ENCODE measurements at places on chromosomes 5 and 9. TPM values are rescaled to one million over a fixed set of nuclear protein-coding genes. Genes with fewer than 3 reads are reported as not detected.
A peak's percentile ranks its signal among the peaks of the same experiment; 100 is the strongest.

DNA sequence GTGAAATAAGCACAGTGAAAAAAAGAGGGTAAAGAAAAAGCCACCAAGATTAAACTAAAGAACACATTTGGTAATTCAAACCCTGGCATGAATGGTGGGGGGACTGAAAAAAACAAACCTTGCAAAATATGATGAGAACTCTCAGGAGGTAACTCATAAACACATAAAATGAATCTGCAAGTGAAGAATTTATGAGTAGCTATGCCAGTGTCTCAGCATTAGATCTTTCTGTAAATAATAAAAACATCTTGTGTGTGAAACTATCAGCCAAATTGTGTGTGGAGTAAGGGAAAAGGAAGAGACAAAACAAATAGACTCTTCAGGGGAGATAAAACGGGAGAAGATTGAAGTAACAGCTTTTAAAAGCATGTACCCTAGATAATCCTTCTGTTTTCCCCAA, 129.6 kb upstream of the SPEF2 start:
- no peaks in the 10 kb centered on the region for H3K36me3 ChIP-seq
- no peak overlapping the region for H3K27ac ChIP-seq
- H3K4me3 ChIP-seq = no peak overlapping the region
- 0 out of 2 replicates have a peak, but pooled peaks cover 2% of the 10 kb centered on the region for H3K27me3 ChIP-seq

DNA sequence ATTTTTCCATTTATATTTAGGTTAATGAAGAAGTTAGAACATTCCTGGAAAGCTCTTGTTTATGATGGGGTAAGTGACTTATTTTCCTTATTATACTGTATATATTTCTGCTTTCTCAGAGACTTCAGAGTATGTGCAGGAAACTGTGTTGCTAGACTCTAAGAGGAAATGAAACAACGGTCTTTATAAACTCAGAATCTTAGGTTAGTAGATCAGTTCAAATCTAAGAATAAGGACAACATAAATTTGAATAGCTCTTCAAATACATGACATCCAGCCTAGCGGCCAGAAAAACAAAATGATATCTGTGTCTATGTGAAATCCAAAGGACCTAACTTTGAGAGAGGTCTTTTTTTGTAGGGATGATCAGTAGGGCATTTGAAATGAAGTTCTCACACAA, 94.3 kb downstream of the PRKACG start:
- H3K4me3 ChIP-seq = no peak overlapping the region
- DNase-seq = no peak
- H3K36me3 ChIP-seq = no peaks in the 10 kb centered on the region
- H3K4me1 ChIP-seq = no peaks in the 10 kb centered on the region
- no peak overlapping the region for H3K27ac ChIP-seq

GRCh38 chr5:117295941-117296340, 721.3 kb upstream of the SEMA6A start:
- no peaks in the 10 kb centered on the region for H3K36me3 ChIP-seq
- DNase-seq = no peak
- no peak overlapping the region for H3K4me3 ChIP-seq
- no peak overlapping the region for H3K27ac ChIP-seq

DNA sequence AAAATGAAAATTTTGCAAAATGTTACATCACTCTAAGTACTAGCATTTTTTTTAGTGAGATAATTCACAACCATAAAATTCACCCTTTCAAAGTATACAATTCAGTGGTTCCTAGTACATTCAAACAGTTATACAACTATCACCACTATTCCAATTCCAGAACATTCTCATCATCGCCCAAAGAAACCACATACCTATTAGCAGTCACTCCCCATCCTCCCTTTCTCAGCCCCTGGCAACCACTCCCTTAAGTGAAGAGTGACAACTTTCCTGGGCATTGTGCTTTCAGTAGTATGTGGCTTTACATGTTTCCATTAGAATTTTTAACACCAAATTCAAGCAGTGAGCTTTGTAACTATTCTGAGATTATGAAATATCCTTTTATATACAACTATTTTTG, 81.4 kb downstream of the RASEF start:
- DNase-seq = no peak
- H3K27me3 ChIP-seq = no peaks in the 10 kb centered on the region
- H3K27ac ChIP-seq = peak overlapping the region; percentile 80
- no peak overlapping the region for H3K4me3 ChIP-seq

GRCh38 chr5:136810261-136810801, 445.0 kb upstream of the TRPC7 start:
- no peaks in the 10 kb centered on the region for H3K27me3 ChIP-seq
- no peaks in the 10 kb centered on the region for H3K36me3 ChIP-seq
- no peak overlapping the region for H3K4me3 ChIP-seq
- H3K4me1 ChIP-seq = no peaks in the 10 kb centered on the region

- no peak overlapping the region for H3K4me3 ChIP-seq
- H3K36me3 ChIP-seq = peaks cover 8% of the 10 kb centered on the region
- H3K27ac ChIP-seq = no peak overlapping the region
- no peaks in the 10 kb centered on the region for H3K27me3 ChIP-seq
- peak; percentile 66 for DNase-seq
These were observed 99.8 kb downstream of the PPARGC1B start for GRCh38 chr5:149829954-149830353.

GRCh38 chr5:14417276-14417730, 164.3 kb upstream of the OTULINL start:
- DNase-seq = no peak
- no peak overlapping the region for H3K27ac ChIP-seq
- H3K27me3 ChIP-seq = no peaks in the 10 kb centered on the region
- H3K4me3 ChIP-seq = no peak overlapping the region
- H3K4me1 ChIP-seq = no peaks in the 10 kb centered on the region

GRCh38 chr5:19676895-19677294, 311.1 kb downstream of the CDH18 start:
- H3K27ac ChIP-seq = no peak overlapping the region
- no peak overlapping the region for H3K4me3 ChIP-seq
- no peaks in the 10 kb centered on the region for H3K36me3 ChIP-seq
- no peaks in the 10 kb centered on the region for H3K4me1 ChIP-seq
- no peak for DNase-seq
- no peaks in the 10 kb centered on the region for H3K27me3 ChIP-seq

GRCh38 chr9:120212153-120212852, 367.7 kb downstream of the CDK5RAP2 start:
- H3K4me3 ChIP-seq = no peak overlapping the region
- H3K27ac ChIP-seq = no peak overlapping the region
- no peaks in the 10 kb centered on the region for H3K4me1 ChIP-seq

DNA sequence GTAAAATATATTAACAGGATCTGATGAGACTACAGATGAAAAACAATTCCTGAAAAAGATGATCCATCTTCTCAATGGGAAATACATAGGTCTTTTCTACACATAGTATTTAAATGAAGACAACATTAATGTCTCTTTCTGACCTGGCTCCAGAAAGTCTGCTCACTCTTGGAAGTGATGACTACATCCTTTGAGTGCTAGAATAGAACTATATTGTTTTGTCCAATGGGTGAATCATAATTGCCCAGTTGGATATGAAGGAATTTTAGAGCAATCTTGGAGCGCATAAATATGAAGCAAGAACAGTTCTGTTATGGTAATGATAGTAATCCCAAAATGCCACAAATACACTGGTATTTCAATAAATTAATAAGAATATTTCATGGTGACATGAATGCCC, 322.1 kb downstream of the DEPDC1B start:
- no peak overlapping the region for H3K27ac ChIP-seq
- H3K4me3 ChIP-seq = no peak overlapping the region
- no peak for DNase-seq
- peaks cover 5% of the 10 kb centered on the region for H3K4me1 ChIP-seq
- H3K36me3 ChIP-seq = no peaks in the 10 kb centered on the region

DNA sequence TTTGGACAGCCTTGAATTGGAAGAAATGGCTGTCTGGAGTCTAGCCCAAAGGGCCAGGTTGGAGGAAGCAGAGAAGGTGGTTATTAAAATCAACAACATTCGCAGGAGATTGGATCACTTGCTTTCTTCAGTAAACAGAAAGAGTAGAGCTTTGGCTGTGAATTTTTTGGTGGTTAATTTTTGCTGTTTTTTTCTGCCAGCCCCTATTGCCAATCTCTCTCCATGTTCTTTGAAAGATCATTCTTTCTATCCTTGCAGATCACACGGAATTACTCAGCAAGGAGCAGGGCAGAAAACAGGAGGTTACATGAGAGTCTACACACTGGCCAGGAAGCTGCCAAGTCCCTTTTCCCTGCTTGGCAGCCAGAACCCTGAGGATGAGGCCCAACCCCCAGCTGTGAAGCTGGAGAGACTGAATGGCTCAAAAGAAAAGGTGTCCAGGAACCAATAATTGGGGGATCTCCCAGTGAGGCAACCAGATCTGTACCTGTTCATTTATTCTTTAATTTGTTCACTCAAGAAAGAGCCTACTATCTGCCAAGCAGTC, 13.0 kb downstream of the GLRX start:
- peak overlapping the region; percentile 56 for H3K27ac ChIP-seq
- DNase-seq = no peak
- H3K36me3 ChIP-seq = no peaks in the 10 kb centered on the region
- H3K27me3 ChIP-seq = 0 out of 2 replicates have a peak, but pooled peaks cover 3% of the 10 kb centered on the region

GRCh38 chr5:53924392-53924791, 364.0 kb downstream of the NDUFS4 start:
- no peak for DNase-seq
- no peak overlapping the region for H3K4me3 ChIP-seq
- H3K36me3 ChIP-seq = no peaks in the 10 kb centered on the region
- no peaks in the 10 kb centered on the region for H3K27me3 ChIP-seq
- H3K27ac ChIP-seq = no peak overlapping the region

DNA sequence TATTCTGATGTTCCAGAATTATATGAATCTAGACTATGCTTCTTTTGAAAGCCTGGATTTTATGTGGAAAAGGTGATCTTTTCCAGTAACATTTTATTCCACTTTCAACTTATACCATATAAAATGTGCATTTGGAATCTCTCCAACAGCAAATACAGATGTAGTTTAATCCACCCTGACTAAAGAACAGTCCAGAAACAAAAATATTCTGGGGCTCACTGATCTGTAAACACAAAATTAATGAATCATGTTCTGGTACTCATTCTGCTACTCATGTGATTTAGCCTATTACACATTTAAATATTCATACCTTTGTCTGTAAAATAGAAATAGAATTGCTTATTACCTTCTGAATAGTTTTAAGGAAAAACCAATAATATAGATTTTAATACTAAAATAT, 125.8 kb downstream of the ARRDC3 start:
- no peak overlapping the region for H3K27ac ChIP-seq
- H3K4me1 ChIP-seq = no peaks in the 10 kb centered on the region
- H3K27me3 ChIP-seq = no peaks in the 10 kb centered on the region
- no peak overlapping the region for H3K4me3 ChIP-seq

GRCh38 chr9:72773570-72773969, 179.3 kb downstream of the ALDH1A1 start:
- H3K36me3 ChIP-seq = no peaks in the 10 kb centered on the region
- no peaks in the 10 kb centered on the region for H3K4me1 ChIP-seq
- no peak overlapping the region for H3K27ac ChIP-seq
- H3K27me3 ChIP-seq = no peaks in the 10 kb centered on the region

- H3K36me3 ChIP-seq = no peaks in the 10 kb centered on the region
- no peak overlapping the region for H3K27ac ChIP-seq
- H3K4me3 ChIP-seq = no peak overlapping the region
- H3K27me3 ChIP-seq = no peaks in the 10 kb centered on the region
These were observed 404 bp upstream of the AFAP1L1 start for GRCh38 chr5:149271195-149271715.

GRCh38 chr5:148794275-148794674, 32.1 kb upstream of the ADRB2 start:
- peak; percentile 53 for DNase-seq
- H3K4me1 ChIP-seq = peaks cover 42% of the 10 kb centered on the region
- no peaks in the 10 kb centered on the region for H3K27me3 ChIP-seq
- peak overlapping the region; percentile 74 for H3K27ac ChIP-seq
- H3K4me3 ChIP-seq = peak overlapping the region; percentile 39

NUTM2G gene
- total RNA-seq = not detected

IFNA13 gene
- not detected for total RNA-seq

TAF11L5 gene
- total RNA-seq = not detected

RALGPS1 gene
- total RNA-seq = 8.2 TPM

GPR151 gene
- total RNA-seq = not detected

ALDH1A1 gene
- total RNA-seq = not detected

ZDHHC11B gene
- 0.34 TPM for total RNA-seq

ISL1 gene
- not detected for total RNA-seq

Data from Karpas-422 (cell line).